LHCN-M2 (cell line): ENCODE measurements at places on chromosomes 5 and 9. TPM values are rescaled to one million over a fixed set of nuclear protein-coding genes. Genes with fewer than 3 reads are reported as not detected.

The ZNF622 gene
- 40.4 and 50.9 TPM in 2 replicates for total RNA-seq

- no peak for DNase-seq
Measured at GRCh38 chr9:136399176-136400037, 563 bp downstream of the SNAPC4 start.

DNA sequence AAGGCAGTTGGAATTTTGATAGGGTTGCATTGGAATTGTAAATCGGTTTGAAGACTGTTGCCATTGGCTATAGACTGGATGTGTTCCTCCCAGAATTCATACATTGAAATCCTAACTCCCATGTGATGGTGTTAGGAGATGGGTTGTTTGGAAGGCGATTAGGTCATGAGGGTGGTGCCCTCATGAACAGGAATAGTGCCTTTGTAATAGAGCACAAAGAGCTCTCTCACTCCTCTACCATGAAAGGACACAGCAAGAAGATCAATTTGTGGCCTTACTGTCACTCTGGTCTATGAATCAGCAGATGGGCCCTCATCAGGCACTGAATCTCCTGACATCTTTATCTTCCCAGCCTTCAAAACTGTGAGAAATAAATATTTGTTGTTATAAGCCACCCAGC, 133.2 kb downstream of the PARP8 start:
- DNase-seq: no peak

DNA sequence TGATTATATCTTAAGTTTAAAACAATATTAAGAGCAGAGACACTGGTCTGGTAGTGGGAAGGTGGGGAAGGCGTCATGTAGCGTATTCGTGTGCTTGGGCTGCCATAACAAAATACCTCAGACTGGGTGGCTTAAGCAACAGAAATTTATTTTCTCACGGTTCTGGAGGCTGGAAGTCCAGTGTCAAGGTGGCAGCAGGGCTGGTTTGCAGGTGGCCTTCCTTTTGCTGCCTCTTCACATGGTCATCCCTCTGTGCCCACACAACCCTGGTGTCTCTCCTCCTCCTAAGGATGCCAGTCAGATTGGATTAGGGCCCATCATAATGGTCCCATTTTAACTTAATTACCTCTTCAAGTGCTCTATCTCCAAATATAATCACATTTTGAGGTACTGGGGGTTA, 9.6 kb downstream of the IL31RA start:
- DNase-seq: no peak

GRCh38 chr9:69122082-69122548, 52.0 kb upstream of the TJP2 start:
- peak; percentile 33 for DNase-seq

DNA sequence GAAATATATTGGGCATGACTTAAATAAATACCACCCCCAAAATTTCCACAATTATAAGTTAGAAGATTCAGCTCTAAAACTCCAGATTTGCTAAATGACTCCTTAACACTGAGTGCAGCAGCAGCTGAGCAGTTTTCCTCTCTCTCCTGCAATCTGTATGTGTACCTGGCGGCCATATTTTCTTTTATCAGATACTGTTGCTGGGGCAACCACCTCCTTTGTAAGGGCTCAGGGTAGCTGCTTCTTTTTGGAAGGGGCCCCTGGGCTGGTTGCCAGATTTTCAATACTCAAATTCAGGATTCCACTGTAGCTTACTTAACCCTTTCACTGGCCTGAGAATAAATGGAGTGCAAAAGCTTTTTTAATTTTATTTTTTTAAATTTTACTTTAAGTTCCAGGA, 197.0 kb downstream of the TAF11L14 start:
- no peak for DNase-seq

DNA sequence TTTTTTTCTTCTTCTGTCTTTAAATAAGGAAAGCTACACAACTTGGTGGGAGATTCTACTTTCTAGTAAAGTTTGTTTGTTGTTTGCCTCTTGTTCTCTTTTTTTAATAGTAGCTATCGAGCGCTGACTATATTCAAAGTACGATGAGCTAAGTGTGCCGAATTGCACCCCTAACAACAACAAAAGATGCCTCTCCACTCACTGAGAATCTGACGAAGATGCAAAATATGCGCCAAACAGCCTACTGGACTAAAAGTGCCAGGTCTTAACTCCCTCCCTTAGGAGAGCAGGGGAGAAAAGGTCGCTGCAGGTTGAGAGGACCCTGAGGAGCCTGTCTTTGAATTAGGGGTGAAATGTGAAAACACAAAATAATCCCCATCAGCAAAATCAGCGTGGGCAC, 713.8 kb upstream of the WWC1 start:
- DNase-seq: no peak

- DNase-seq: no peak
Measured at GRCh38 chr5:87002485-87002884, 265.2 kb upstream of the RASA1 start.

DNA sequence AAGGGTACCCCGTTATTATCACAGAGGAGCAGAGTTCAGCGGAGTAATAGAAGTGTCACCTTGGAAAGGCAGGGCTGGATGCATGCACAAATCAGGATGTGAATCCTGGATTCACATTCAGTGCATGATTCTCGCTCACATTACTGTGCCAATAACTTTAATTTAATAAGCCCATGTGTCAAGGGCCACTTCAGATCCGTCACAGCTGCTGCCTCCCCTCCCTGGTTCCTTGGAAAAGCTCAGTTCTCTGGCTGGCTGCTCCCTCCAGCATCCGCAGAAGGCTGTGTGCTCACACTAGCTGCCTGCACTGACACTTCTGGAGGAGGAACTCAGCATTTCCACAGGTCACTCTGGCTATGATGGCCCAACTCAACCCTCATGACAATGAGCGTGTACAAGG, 256.8 kb upstream of the ADAMTS16 start:
- no peak for DNase-seq

The IL3 gene
- not detected in 2 replicates for total RNA-seq

- DNase-seq: no peak
Measured at GRCh38 chr9:120736881-120737280, 22.6 kb upstream of the MEGF9 start.

GRCh38 chr5:151773951-151774350, 2.2 kb downstream of the G3BP1 start:
- DNase-seq: no peak

- no peak for DNase-seq
Measured at GRCh38 chr5:148897842-148898241, 71.4 kb downstream of the ADRB2 start.

DNA sequence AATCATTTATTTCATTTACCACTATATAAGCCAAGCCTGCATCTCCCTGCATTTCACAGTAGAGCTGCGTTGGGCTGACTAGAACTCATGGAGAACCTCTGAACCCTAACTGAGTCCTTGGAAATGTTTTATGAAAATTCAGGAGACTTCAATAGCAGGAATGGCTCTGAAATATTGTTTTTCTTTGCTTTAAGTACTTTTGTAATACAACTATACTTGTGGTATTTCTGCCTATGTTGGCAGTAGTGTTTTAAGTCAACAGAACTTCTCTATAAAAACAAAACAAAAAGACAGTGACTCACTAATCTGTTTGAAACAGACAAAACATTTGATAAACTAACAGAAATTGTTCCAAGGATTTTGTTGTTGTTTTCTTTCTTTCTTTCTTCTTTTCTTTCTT, 489.2 kb upstream of the MEF2C start:
- peak; percentile 64 for DNase-seq

DNA sequence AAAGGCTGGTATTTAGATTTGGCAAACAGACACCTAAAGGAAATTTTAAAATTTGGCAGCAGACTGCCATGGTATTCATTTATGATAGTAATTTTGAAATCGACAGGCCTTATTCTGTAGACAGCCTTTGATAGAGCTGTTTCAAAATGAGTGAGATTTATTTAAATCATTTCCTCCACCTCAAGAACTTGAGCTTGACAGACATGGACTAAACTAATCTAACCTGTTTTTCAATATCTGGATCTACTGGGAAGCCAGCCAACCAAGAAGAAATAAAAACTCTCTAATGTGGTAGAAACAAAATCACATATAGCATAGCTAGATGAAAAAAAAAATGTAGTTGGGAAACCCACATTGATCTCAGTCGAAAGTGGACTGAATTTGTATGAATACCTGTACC, 56.9 kb upstream of the RASA1 start:
- no peak for DNase-seq

- DNase-seq: no peak
Measured at GRCh38 chr9:133591116-133591910, 17.9 kb downstream of the FAM163B start.

The DRD1 gene
- total RNA-seq: not detected in 2 replicates

- DNase-seq: no peak
Measured at GRCh38 chr5:4028384-4028783, 432.8 kb downstream of the IRX1 start.

DNA sequence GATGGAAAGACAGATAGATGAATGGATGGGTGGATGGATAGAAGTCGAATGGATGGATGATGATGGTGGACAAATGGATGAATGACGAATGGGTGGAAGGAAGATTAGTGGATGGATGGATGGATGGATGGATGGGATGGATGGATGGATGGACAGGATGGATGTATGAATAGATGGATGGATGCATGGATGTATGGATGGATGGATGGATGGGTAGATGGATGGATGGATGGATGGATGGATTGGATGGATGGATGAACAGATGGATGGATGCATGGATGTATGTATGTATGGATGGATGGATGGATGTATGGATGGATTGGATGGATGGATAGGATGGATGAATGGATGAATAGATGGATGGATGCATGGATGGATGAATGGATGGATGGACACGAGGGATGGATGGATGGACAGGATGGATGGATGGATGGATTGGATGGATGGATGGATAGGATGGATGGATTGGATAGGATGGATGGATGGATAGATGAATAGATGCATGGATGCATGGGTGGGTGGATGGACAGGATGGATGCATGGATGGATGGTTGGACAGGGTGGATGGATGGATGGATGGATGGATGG, 52.4 kb downstream of the DUSP1 start:
- no peak for DNase-seq

- no peak for DNase-seq
Measured at GRCh38 chr5:101080462-101081240, 177.6 kb upstream of the ST8SIA4 start.

The AK1 gene
- total RNA-seq: 75.1 and 85.0 TPM in 2 replicates

DNA sequence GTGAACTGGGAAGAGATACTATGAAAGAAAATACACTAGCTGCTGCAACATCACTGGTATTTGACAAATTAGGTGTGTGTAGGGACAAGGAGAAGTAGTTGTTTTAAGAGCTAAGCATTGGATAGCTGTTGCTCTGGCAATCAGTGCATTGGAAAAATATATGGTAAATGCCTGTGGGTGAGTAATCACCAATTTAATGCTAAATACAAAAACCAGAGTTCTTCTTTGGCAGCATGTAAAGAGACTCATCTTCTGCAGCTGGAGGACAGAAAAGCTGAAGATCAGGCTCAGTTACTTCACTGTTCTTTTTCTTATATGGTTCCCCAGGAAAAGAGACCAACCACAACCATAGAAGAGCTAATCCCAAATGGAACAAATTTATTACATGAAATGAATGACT, 201.8 kb upstream of the MPDZ start:
- DNase-seq: no peak

- DNase-seq: no peak
Measured at GRCh38 chr5:163165277-163165676, 272.1 kb upstream of the CCNG1 start.

The C1QTNF2 gene
- 2.4 and 2.5 TPM in 2 replicates for total RNA-seq

DNA sequence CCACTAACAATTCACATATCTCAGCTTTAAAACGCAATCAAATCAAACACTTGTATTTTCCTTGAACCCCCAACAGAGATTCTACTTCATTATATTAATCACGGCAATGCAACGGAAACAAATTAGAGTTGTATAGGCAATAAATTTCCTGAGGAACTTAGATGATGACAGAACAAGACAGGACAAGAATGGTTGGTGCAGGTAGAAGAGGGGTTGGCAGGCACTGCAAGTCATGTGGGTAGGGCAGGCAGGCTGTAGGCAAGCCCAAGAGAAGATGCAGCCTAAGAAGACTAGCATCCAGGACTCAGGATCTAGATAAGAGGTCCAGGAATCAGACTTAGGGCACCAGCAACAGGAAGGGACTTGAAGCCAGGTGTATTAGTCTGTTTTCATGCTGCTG, 16.6 kb upstream of the FEM1C start:
- no peak for DNase-seq

DNA sequence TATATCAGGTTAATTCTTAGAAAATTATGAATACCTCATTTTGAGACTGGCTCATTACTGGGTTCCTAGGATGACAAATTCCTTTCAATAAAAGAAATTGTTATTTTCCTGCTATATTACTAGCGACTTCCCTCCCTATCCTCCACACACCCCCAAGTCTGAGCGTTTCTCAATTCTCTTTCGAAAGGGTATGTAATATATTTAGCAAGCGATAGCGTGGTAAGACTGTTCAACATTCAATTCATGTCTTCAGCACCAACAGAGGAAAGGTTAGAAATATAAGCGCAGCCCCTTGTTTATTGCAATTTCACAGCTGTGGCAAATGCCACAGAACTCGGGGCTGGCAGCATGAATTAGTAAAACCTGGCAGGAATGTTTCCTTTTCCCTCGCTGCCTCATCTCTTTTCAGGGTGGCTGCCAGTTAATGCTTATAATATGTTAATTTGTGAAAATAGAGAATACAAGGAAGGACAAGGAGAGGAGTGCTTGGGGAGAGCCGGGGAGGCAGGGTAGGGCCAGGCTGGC, 152.7 kb upstream of the TBCA start:
- no peak for DNase-seq

GRCh38 chr9:93541581-93542349, 34.6 kb upstream of the PHF2 start:
- DNase-seq: no peak

GRCh38 chr9:133351908-133352634, 4.1 kb downstream of the RPL7A start:
- DNase-seq: peak; percentile 76

DNA sequence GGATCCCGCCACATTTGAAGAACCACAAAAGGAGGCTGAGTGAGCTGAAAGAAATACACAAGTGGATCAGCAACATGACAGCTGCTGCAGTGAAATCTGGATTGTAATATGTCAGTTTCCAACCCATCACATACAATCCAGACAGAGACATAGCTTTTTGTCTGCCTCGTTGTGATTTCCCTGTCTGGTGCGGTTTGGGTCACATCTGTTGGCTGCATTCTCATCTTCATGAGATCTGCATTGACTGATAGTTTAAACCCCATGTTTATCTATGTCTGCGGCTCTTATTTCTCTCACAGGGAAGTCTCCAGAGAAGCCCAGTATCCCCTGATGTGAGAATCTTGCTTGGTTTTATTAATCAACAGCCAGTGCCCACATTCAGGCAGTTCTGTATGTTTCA, 403.1 kb upstream of the ZNF608 start:
- DNase-seq: peak; percentile 75

The CLIC3 gene
- 0.52 TPM in 1 of 2 replicates, not detected in the other for total RNA-seq

The RFESD gene
- total RNA-seq: 1.9 TPM in 2 replicates

GRCh38 chr9:122180633-122181032, 20.9 kb downstream of the MORN5 start:
- DNase-seq: peak; percentile 82

GRCh38 chr5:32098291-32098690, 75.8 kb downstream of the GOLPH3 start:
- DNase-seq: peak; percentile 39

The MRPL22 gene
- 17.8 and 19.7 TPM in 2 replicates for total RNA-seq

The HOMER1 gene
- 7.4 and 7.8 TPM in 2 replicates for total RNA-seq

GRCh38 chr9:130895481-130896232, 955 bp downstream of the QRFP start:
- DNase-seq: no peak

The RASGRF2 gene
- under 0.01 TPM in 1 of 2 replicates, not detected in the other for total RNA-seq

GRCh38 chr9:6920041-6920440, 162.3 kb downstream of the KDM4C start:
- peak; percentile 56 for DNase-seq

GRCh38 chr5:52374286-52374685, 413.4 kb upstream of the ITGA1 start:
- DNase-seq: no peak

The MXD3 gene
- total RNA-seq: 43.1 and 87.9 TPM in 2 replicates

The IRGM gene
- 0.57 TPM in 1 of 2 replicates, not detected in the other for total RNA-seq
